ENCODE measurements at places on chromosomes 5 and 9.

- no peak for DNase-seq
Measured at GRCh38 chr5:589173-589572, 23.0 kb upstream of the CEP72 start.

DNA sequence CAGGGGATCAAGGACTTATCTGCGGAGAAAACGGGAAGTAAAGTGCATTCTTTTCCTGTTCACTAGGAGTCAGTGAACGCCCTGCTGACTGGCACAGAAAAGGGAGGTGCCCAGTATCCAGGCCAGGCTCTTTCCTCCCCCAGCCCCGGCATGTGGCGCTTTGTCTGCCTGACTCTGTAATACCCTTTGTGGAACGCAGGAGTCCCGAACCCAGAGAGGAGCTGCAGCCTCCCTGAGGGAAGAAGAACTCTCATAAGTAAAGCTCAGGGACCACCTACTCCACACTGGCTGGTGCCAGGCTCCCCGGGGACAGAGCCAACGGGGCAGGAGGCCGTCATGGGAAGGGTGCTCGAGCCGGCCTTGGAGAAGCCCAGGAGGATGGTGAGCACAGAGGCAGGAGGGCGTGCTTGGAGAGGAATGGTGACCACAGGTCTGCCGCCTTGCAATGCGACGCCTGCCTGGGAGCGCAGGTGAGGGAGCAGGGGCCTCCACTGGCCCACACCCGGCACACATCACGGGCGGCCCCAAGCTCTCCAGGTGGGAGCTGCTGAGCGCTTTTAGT, 31.5 kb downstream of the VAV2 start:
- no peak for DNase-seq

DNA sequence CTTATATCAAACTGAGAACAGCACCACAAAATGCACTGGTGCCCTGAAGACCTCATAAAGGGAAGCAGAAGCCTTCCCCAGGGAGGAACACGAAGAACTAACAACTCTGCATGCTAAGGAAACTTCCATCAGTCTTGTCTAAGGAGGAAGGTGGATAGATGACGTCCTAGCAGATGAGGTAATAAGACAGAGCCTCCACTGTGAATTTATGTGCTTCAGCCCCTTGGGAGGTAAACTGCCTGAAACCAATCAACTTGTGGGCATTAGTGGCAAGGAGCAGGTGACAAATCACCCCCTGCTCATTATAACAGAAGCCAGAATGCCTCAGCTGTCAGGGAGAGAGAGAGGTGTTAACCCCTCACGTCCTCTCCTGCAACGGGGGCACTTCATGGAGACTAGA, 48.9 kb upstream of the SPIN1 start:
- no peak for DNase-seq

- DNase-seq: no peak
Measured at GRCh38 chr5:14357851-14358250, 214.7 kb downstream of the TRIO start.

DNA sequence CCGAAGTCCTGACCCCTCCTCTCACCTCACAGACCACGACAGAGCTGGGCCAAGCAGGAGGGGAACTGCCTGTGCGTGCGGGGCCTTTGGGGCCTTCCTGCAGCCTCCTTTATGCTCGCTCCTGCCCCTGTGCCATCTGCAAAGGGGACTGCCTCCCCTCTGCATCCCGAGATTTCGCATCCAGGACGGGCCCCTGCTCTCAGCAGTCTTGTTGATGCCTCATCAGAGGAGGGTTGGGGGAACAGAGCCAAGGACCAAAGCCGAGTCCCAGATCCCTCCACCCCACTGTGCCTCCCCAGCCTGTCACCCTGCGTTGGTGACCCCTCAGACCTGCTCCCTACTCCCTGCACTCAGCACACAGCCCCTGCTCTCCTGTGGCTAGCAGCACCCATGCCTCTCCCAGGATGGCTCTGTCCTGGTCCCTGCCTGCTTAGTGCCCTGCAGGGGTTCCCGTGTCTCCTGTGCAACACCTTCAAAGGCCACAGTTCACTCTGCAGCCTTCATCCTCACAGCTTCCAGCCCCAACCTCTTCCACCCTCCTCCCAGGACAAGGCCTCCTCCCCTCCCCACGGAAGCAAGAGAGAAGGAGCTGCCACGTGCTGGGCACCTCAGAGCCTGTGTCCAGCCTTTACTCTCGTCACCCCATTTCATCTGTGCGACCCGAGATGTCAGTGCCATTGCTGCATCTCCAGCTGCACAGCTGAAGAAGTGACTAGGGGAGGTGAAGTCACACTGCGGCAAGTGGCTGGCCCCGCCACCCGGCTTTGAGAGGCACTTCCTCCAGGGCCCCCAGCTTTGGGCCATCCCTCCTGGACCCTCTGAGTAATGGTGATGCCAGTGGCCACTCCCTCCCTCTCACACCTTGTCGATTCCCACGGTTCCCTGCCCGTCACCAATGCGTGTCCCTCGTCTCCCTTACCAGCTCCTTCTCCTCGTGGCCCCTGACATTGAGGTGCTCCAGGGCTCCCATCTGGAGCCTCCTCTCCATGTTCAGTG, 62.6 kb upstream of the LRRTM2 start:
- DNase-seq: no peak

GRCh38 chr5:36720688-36721087, 114.3 kb downstream of the SLC1A3 start:
- DNase-seq: no peak

Measured in activated CD4-positive, alpha-beta T cell treated with anti-CD3 and anti-CD28 coated beads, Interleukin-2, Interleukin-6, amounts not matched to agents 100 ng/mL and 50 ng/mL, durations not matched to agents 16 hours and 8 hours (primary cell).